Suprapubic skin (tissue), 4 donors: ENCODE measurements at places on chromosomes 2 and 18. TPM values are rescaled to one million over a fixed set of nuclear protein-coding genes. Genes with fewer than 3 reads are reported as not detected.

GRCh38 chr18:22816266-22817176, 116.6 kb upstream of the RBBP8 start:
- no peak for DNase-seq
- no peak overlapping the region for H3K4me3 ChIP-seq
- H3K27ac ChIP-seq = no peak overlapping the region
- H3K27me3 ChIP-seq = peaks cover 5% of the 10 kb centered on the region
- peaks cover 4% of the 10 kb centered on the region for H3K4me1 ChIP-seq

DNA sequence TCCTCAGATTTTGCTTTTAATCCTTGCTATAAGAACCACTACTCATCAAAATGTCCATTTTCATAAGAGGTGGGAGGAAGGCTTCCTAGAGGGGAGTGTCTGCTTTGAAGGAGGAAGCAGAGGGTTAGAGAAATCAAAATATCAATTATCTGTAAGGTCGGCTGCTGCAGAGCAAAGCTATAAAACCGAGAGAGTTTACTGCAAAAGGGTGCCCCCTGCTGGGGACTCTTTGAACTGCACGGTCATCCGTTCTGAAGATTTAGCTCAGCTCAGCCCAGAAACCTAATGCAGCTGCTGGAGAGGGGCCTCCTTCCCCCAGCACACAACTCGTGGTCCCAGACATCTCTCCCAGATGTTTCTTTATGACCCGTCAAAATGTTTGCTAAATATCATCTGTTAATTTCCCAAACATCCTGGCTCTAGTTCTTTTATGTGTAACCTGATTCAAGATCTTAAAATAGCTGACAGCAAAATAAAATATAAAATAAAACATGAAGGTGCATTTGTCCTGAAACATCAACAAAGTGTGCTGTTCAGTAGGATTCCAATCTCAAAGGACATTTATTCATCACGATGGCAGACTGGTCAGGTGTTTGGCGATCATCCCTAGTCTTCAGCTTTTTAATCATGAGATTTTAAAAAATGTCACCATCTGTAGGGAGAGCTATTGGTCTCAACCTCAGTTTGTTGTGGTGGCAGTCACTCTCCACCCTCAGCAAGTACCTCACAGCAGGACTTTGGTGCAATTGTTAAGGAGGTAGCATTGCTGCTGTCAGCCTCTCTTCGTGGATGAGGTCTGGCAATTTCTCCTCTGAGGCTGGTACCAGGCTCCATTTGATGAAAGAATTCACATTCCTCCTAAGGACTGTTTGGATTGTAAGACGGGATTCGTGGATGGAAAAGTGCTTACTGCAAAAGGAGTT, 185.9 kb downstream of the MTX2 start:
- H3K36me3 ChIP-seq = no peaks in the 10 kb centered on the region
- H3K4me1 ChIP-seq = peaks cover 21% of the 10 kb centered on the region
- peaks cover 2% of the 10 kb centered on the region for H3K27me3 ChIP-seq
- H3K27ac ChIP-seq = peak overlapping the region; percentile 31

DNA sequence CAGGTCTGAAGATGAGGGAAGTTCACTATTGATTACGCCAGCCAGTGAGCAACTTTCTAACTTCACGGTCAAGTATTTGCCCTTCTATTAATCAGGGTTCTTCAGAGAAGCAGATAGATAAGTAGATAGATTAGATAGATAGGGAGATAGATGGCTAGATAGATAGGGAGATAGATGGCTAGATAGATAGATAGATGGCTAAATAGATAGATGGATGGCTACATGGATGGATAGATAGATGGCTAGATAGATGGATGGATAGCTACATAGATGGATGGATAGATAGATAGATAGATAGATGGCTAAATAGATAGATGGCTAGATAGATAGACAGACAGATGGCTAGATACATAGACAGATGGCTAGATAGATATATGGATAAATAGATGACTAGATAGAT, 4.8 kb upstream of the INPP5D start:
- no peaks in the 10 kb centered on the region for H3K36me3 ChIP-seq

- peak; percentile 30 for DNase-seq
- no peaks in the 10 kb centered on the region for H3K27me3 ChIP-seq
- H3K36me3 ChIP-seq = no peaks in the 10 kb centered on the region
- H3K27ac ChIP-seq = no peak overlapping the region
- peaks cover 41% of the 10 kb centered on the region for H3K4me1 ChIP-seq
Observed at GRCh38 chr2:239292959-239293774, 107.7 kb downstream of the HDAC4 start.

GRCh38 chr2:134174711-134175110, 79.2 kb upstream of the MGAT5 start:
- no peak overlapping the region for H3K27ac ChIP-seq
- H3K4me3 ChIP-seq = no peak overlapping the region
- DNase-seq = no peak
- no peaks in the 10 kb centered on the region for H3K27me3 ChIP-seq

GRHL1 gene
- 116 TPM for total RNA-seq

UGT1A8 gene
- not detected for total RNA-seq
